Stimulated activated CD4-positive, alpha-beta T cell treated with anti-CD3 and anti-CD28 coated beads, Interleukin-12 subunit alpha, Interleukin-12 subunit beta, amount 100 ng/mL, for 4 hours (primary cell): ENCODE measurements at places on chromosomes 2 and 18.

GRCh38 chr2:235914756-235915155, 253.4 kb downstream of the GBX2 start:
- no peak for DNase-seq

GRCh38 chr2:224948859-224949258, 93.4 kb downstream of the DOCK10 start:
- no peak for DNase-seq

- no peak for DNase-seq
Measured at GRCh38 chr18:50726960-50727589, 92.7 kb downstream of the MRO start.

DNA sequence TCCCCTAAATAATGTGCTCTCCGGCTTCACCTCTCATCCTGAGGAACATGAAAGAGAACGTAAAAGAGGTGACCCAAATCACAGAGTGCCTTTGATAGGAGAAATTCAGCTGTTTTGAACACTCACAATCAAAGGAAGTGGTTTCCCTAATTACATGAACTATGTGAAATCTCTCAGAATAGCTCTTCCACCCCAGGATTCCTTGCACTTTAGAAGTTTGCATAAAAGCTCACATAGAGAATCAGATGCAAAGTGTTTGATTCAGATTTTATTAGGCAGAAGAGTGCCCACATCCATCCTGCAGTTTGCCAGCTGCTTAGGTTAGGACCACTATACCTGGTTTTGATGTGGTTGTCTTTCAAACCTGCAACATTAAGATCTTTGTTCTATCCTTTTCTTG, 61.0 kb downstream of the MAP3K20 start:
- DNase-seq, result no peak

DNA sequence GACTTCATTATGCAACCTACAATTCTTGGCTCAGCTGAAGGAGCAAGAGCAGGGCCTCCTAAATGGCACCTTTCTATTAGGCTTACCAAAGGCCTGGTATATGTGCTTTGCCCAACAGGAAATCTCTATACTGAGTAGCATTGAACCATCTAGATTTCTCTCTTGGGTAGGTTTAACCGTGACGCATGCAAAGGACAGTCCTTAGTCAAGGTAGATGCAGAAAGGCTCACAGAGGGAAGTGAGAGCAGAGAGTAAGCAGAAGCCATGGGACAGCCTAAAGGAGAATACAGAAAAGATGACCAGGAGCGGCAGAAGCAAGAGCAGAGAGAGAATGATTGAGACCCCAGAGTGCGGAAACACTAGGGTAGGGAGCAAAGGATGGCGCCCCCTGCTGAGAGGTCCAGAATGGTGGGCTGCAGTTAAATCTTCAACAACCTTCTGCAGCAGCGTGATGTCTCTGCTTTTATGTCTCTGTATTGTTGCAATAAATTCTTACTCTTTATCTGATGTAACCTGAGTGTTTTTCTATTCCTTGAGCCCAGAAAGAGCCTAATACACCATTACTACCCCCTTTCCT, 4.7 kb upstream of the OSBPL1A start:
- no peak for DNase-seq

- DNase-seq, result no peak
Measured at GRCh38 chr2:101125374-101125773, 25.8 kb downstream of the TBC1D8 start.

- DNase-seq, result peak; percentile 36
Measured at GRCh38 chr18:46174342-46175041, 70.3 kb downstream of the HAUS1 start.

DNA sequence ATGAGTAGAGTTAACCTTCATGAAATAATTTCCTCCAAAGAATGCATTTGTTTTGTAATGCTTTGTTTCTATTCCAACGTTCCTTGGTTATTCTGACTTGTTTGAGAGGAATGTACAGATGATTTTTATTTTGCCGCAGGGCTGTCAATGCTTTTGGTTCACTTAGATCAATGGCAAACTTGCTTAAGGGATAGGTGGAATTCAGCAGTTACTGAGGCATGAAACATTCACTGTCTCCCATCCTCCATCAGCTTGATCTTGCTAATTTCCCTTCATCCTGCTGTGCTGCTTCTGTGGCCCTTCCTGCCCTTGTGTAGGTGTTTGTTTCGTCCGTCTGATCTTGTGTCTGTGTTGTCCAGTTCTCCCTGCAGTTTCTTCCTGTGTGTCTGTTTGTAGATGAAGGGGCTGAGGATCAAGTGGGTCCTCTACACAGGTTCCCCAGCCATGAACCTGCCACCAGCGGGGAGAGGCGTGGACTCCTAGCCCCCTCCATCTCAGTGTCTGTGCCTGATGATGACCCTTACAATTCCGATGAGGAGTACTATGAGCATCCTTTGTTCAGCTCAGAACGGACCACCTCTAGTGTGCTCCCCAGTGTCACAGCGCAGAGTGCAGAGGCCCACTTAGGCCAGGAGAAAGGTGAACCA, 84.2 kb upstream of the UNC80 start:
- no peak for DNase-seq

GRCh38 chr18:7452331-7452730, 114.8 kb upstream of the PTPRM start:
- DNase-seq, result no peak

GRCh38 chr2:214593727-214594126, 182.9 kb downstream of the VWC2L start:
- no peak for DNase-seq

DNA sequence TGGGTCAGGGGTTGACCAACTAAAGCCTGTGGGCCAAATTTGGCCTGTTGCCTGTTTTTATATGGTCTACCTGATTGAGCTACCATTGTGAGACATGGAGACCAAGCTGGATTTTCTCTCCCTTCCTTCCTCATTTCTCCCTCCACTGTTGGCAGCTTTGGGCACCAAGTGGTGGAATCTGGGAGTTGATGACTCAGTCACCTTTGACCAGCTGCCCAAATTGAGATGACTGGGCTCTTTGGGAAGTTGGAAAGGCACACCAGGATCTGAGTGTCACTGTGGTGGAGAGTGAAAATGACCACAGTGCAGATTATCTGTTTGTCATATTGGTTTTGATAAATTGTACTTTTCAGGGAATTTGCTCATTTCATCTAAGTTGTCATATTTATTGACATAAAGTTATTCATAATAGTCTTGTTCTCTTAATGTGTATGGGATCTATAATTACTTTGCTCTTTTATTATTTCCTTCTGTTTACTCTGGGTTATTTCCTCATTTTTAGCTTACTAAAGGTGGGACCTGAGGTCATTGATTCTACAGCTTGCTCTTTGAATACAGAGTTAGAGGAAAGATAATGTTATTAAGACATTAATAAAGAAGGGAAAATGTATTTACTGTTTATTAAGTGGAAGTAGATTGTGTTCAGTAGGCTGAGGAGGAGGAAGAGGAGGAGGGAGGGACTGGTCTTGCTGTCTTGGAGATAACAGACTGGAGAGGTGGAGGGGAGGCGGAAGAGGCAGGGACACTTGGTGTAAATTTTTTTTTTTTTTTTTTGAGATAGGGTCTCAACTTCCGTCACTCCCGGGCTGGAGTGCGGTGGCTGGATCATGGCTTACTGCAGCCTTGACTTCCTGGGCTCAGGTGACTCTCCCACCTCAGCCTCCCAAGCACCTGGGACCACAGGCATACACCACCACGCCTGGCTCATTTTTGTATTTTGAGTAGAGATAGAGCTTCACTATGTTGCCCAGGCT, 31.8 kb downstream of the AGFG1 start:
- no peak for DNase-seq

- DNase-seq, result no peak
Measured at GRCh38 chr2:221346411-221346810, 225.7 kb downstream of the EPHA4 start.

GRCh38 chr2:195049372-195050031, 607.5 kb upstream of the SLC39A10 start:
- DNase-seq, result no peak

DNA sequence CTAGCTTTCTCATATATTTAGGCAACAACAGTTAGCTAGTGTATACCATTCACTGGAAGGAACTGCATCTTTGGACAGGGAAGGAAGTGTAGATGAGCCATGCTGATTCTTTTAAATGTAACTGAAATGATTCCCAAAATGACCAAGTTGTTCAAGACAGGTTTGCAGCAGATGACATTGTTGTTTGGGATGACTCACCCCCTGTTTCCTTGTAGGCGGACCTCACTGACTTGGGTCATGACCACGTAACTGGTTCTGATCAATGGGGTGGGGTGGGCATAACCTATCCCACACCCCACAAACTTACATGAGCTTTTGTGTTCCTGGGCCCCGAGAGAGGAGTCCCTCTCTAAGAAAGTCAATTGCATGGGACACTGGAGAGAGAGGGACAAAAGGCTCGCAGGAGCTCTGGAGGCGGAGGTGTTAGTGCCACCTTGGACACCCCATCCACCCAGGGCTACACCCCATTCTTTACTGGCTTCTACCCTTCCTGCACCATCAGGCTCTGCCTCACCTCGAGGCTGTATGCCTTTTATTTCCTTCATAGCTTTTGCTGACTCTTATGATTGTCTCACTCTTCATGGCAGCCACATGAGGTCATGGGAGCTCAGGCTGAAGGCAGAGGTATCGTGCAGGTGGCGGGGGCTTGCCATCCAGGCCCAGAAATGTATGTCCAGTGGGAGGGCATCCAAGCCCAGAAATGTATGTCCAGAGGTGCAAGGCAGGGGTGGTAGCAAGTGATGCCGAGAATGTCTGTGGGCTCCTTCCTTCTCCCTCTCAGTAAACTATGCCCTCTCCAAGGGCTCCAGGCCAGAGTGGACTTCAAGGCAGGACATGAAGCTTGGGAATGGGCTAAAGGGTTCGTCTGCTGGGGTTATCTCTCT, 108.0 kb downstream of the TWIST2 start:
- no peak for DNase-seq

- DNase-seq, result no peak
Measured at GRCh38 chr18:27109451-27109850, 75.7 kb downstream of the CHST9 start.

GRCh38 chr2:121644715-121645114, 4.5 kb downstream of the CLASP1 start:
- no peak for DNase-seq

DNA sequence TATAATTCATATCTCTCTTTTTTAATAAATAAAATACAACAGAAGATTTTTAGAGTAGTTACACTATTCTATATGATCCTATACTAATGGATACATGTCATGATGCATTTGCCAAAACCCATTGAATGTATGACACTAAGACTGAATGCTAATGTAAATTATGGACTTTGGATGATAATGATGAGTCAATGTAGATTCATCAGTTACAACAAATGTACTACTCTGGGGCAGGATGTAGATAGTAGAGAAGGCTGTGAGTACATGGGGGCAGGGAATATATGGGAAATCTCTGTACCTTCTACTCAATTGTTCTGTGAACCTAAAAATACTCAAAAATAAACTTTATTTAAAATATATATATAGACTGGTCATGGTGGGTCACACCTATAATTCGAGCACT, 45.6 kb upstream of the NEDD4L start:
- no peak for DNase-seq

GRCh38 chr2:85650456-85650855, 17.5 kb downstream of the SFTPB start:
- DNase-seq, result no peak
